Activated naive CD4-positive, alpha-beta T cell treated with anti-CD3 and anti-CD28 coated beads for 36 hours (primary cell): ENCODE measurements at places on chromosomes 13 and 19. TPM values are rescaled to one million over a fixed set of nuclear protein-coding genes. Genes with fewer than 3 reads are reported as not detected.

The ZNF525 gene
- 16.2 TPM for total RNA-seq

DNA sequence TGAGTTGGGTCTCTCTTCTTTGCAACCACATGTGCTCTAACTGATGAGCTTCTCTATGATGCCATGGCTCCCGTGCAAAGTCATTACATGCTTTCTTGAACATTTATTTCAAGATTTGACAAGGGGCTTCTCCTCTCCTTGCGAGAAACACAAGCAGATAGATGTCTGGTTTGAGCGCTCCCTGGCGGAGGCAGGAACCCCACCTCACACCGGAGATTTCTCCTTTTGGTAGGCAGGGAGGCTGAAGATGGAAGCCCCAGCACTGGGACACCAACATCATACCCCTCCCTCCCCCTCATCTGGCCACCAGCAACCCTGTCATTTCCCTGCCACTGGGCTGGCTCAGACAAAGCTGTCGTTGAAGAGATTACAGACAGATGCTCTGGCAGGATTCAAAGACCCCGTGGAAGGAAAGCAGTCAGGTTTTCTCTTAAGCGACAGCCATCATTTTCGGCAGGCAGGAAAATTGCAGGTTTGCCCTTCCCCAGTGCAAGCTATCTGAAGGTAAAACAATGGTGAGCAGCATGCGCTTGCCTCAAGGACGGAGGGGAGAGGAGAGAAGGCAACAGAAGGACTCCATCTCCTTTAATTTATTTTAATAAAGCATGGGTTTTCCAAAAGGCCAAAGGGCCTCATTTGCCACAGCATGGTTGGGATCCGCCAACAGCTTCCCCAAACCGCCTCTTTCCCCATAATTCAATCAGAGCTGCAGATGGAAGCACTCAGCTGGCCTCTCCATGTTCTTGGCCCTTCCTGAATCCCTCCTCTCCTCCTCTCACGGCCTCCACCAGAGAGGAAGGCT lies 344.1 kb upstream of the TSHZ3 start:
- peaks cover 3% of the 10 kb centered on the region for H3K27me3 ChIP-seq
- H3K27ac ChIP-seq: no peak overlapping the region
- no peak for DNase-seq
- H3K36me3 ChIP-seq: no peaks in the 10 kb centered on the region
- H3K4me1 ChIP-seq: no peaks in the 10 kb centered on the region

- no peak overlapping the region for H3K4me3 ChIP-seq
- DNase-seq: no peak
- H3K4me1 ChIP-seq: peaks cover 2% of the 10 kb centered on the region
- H3K27me3 ChIP-seq: no peaks in the 10 kb centered on the region
- no peak overlapping the region for H3K27ac ChIP-seq
- peaks cover 9% of the 10 kb centered on the region for H3K36me3 ChIP-seq
These were observed 13.6 kb downstream of the EPN1 start for GRCh38 chr19:55688422-55689218.

DNA sequence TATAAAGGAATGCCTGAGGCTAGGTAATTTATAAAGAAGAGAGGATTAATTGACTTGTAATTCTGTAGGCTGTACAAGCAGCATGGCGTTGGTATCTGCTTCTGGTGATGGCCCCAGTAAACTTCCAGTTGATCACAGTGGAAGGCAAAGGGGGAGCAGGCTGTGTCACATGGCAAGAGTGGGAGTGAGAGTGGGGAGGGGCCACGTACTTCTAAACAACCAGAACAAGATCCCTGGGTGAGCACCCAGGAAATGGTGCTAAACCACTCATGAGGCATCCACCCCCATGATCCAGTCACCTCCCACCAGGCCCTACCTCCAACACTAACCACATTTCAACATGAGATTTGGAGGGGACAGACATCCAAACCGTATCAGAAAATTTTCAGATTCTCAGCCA lies 3.0 kb upstream of the RNF113B start:
- no peak overlapping the region for H3K27ac ChIP-seq
- no peak overlapping the region for H3K4me3 ChIP-seq
- no peaks in the 10 kb centered on the region for H3K36me3 ChIP-seq
- H3K4me1 ChIP-seq: no peaks in the 10 kb centered on the region

DNA sequence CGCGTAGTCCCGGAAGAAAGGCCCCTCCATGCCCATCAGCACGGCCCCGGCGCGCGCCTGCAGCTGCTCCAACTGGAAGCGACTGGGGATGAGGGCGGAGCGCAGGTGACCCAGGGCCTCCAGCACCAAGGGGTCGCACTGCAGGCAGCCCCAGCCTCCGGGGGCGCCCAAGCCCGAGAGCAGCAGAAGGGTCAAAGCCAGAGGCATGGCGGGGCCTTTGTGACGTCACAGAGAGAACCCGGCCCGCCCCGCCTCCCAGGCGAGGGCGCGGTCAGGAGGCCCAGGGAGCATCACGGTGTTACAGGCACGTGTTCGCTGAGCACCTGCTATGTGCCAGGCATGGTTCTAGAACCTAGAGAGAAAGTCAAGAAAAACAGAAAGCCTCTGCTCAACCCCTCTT lies at the start of gene IZUMO2:
IZUMO2 (minus strand) TSS at position 294 of the 400 bp plus-strand sequence; CDS start at position 207, 87 bp downstream.
- no peaks in the 10 kb centered on the region for H3K36me3 ChIP-seq
- no peak for DNase-seq
- no peak within 1 kb of the TSS for H3K27ac ChIP-seq
- H3K27me3 ChIP-seq: peaks cover 22% of the 10 kb centered on the region
- H3K4me3 ChIP-seq: no peak within 1 kb of the TSS
- H3K4me1 ChIP-seq: no peaks in the 10 kb centered on the region

The PRODH2 gene
- total RNA-seq: not detected

The DOCK6 gene
- 6.1 TPM for total RNA-seq

GRCh38 chr19:7304200-7304599 lies 10.0 kb upstream of the INSR start:
- DNase-seq: no peak
- H3K4me1 ChIP-seq: no peaks in the 10 kb centered on the region
- H3K36me3 ChIP-seq: no peaks in the 10 kb centered on the region

DNA sequence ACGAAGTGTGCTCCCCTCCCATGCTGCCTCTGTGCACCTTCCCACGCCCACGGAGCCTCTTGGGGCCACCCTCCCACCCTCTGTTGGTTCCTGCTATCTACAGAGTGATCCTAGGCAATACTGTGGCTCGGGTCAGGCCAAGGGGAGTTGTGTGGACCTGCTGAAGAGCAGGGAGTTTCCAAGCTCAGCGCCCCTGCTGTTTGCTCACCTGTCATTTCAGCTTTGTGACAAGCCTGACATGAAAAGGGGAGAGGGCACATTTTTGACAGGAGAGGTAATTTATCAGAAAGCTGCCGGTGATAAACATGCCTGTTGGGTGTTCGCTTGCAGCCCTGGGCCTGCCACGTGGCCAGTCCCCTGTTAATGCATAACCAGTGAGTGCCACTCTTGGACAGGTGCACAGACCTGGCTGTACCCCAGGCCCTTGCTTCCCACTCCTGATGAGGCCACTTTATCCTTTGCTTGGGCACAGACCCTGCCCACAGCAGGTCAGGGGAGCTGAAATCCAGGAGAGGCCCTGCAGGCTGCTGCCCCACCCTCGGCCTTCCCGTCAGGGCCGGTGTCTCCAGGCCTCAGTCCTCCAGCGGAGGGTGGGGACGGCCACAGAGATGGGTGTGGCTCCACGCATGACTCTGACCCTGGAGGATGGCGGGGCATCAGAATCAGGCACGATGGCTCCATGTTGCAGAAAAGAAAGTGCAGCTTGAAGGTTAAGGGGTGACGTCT lies 201.5 kb upstream of the GPR12 start:
- no peaks in the 10 kb centered on the region for H3K36me3 ChIP-seq
- H3K27me3 ChIP-seq: no peaks in the 10 kb centered on the region
- DNase-seq: no peak
- no peaks in the 10 kb centered on the region for H3K4me1 ChIP-seq
- no peak overlapping the region for H3K4me3 ChIP-seq
- no peak overlapping the region for H3K27ac ChIP-seq

GRCh38 chr13:69292789-69293425 lies 814.7 kb upstream of the ATXN8OS start:
- H3K36me3 ChIP-seq: no peaks in the 10 kb centered on the region
- DNase-seq: no peak
- H3K4me1 ChIP-seq: no peaks in the 10 kb centered on the region
- no peak overlapping the region for H3K4me3 ChIP-seq

DNA sequence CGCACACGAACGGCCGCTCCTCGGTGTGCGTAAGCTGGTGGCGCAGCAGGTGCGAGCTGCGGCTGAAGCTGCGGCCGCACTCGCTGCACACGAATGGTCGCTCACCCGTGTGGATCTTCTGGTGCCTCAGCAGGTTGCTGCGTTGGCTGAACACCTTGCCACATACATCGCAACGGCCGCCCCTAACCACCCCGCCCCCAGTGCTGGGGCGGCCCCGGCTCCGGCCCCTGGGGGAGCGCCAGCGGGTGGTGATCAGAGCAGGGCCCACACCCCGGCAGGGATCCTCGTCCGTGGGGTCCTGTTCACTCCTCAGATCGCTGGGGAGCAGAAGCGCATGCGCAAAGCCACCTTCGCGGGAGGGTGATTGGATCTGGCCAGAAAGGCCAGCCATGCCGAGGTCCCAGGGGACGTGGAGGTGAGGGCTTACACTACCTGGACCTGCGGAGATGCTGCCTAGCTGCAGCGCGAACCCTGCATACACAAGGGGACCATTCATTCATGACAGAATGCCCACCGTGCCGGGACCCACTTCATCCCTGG lies 4.7 kb upstream of the UBE2M start:
- H3K27me3 ChIP-seq: no peaks in the 10 kb centered on the region
- H3K27ac ChIP-seq: no peak overlapping the region
- no peak for DNase-seq
- H3K36me3 ChIP-seq: peaks cover 19% of the 10 kb centered on the region

- no peaks in the 10 kb centered on the region for H3K27me3 ChIP-seq
- H3K4me1 ChIP-seq: peaks cover 11% of the 10 kb centered on the region
- H3K27ac ChIP-seq: peak overlapping the region; percentile 95
- H3K36me3 ChIP-seq: peaks cover 30% of the 10 kb centered on the region
- H3K4me3 ChIP-seq: peak overlapping the region; percentile 92
- peak; percentile 91 for DNase-seq
These were observed 57.1 kb downstream of the ZNF568 start for GRCh38 chr19:36973021-36973843.

DNA sequence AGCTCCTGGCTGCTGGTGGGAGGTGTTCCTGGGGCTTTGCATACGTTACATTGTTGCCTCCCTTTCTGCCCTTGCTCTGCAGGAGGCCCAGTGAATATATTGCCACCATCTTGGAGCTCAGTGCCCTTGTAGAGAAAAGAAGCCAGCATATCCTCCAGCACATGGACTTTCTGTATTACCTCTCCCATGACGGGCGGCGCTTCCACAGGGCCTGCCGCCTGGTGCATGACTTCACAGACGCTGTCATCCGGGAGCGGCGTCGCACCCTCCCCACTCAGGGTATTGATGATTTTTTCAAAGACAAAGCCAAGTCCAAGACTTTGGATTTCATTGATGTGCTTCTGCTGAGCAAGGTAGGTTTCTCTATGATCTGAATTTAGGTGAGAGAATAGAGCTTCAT lies 10.5 kb downstream of the CYP4F12 start:
- no peak for DNase-seq
- H3K36me3 ChIP-seq: no peaks in the 10 kb centered on the region
- peaks cover 28% of the 10 kb centered on the region for H3K27me3 ChIP-seq
- no peaks in the 10 kb centered on the region for H3K4me1 ChIP-seq
- no peak overlapping the region for H3K4me3 ChIP-seq

GRCh38 chr13:51675877-51676276 lies 91.6 kb downstream of the WDFY2 start:
- no peak overlapping the region for H3K27ac ChIP-seq
- no peaks in the 10 kb centered on the region for H3K27me3 ChIP-seq
- H3K4me3 ChIP-seq: no peak overlapping the region
- peaks cover 10% of the 10 kb centered on the region for H3K36me3 ChIP-seq
- peaks cover 4% of the 10 kb centered on the region for H3K4me1 ChIP-seq

The ZNF235 gene
- 1.5 TPM for total RNA-seq

DNA sequence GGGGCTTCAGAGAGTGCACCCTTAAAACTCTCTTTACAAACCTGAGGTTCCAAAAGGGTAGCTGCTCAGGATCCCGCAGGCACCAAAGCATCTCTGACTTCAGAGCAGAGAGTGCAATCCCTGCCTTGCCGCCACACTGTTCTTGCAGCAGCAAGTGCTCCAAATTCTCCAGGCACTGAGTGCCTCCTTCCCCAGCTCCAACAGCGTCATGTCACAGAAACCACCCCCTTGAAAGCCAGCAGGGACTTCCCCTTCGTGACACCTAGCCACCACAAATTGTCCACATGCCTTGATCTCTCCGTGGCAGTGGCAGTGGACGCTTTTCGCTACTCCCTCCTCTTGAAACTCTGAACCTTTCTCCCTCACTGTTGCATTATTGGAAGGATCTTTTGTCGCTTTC lies 39.9 kb downstream of the MBNL2 start:
- H3K27ac ChIP-seq: peak overlapping the region; percentile 15
- H3K27me3 ChIP-seq: no peaks in the 10 kb centered on the region
- DNase-seq: peak; percentile 14

DNA sequence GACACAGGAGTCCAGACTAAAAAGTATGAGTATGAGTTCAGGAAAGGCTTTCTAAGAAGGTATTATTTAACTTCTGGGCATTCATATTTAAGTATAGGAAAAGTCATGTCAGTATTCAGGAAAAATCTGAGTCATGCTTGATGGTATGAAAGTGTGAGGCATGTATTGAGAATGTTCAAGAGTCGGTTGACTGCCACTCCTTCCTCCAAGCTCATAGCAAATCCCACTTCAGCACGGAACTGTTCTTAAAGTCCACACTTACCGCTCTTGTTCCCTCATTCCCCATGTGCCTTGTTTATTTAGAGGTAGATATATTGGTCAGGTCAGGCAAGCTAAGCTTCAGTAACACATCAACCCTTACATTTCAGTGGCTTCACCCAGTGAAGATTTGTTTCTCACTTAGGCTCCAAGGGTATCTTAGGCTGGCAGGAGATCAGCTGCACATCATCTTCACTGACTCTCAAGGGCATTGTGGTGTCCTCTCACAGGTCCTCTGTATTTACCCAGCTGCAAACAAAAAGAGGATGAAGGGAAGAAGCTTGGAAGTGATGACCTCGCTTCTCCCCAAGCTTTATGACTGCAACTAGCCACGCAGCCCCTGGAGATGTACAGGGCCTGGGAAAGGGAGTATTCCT lies 1189.2 kb downstream of the EFNB2 start:
- H3K27ac ChIP-seq: no peak overlapping the region
- H3K4me3 ChIP-seq: no peak overlapping the region
- H3K4me1 ChIP-seq: no peaks in the 10 kb centered on the region
- no peaks in the 10 kb centered on the region for H3K27me3 ChIP-seq

The ZNF223 gene
- 0.48 TPM for total RNA-seq

DNA sequence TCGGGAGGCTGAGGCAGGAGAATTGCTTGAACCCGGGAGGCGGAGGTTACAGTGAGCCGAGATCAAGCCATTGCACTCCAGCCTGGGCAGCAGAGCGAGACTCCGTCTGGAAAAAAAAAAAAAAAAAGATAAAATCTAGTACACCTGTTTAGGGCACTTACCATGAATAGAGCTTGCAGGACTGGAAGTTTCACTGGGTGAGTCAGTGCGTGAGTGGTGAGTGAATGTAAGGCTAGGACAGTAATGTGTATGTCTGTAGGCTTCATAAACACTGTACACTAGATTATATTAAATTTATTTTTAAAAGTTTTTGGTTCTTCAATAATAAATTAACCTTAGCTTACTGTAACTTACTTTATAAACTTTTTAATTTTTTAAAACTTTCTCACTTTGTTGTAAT lies 22.9 kb downstream of the PPP5C start:
- no peak overlapping the region for H3K27ac ChIP-seq
- H3K4me1 ChIP-seq: peaks cover 25% of the 10 kb centered on the region
- no peaks in the 10 kb centered on the region for H3K27me3 ChIP-seq
- H3K36me3 ChIP-seq: peaks cover 4% of the 10 kb centered on the region
